ENCODE measurements at places on chromosomes 6 and 20.

GRCh38 chr20:39857187-39857586 is 831.8 kb downstream of the MAFB start:
- DNase-seq: no peak

GRCh38 chr20:53738039-53738944 is 144.7 kb upstream of the ZNF217 start:
- no peak for DNase-seq

DNA sequence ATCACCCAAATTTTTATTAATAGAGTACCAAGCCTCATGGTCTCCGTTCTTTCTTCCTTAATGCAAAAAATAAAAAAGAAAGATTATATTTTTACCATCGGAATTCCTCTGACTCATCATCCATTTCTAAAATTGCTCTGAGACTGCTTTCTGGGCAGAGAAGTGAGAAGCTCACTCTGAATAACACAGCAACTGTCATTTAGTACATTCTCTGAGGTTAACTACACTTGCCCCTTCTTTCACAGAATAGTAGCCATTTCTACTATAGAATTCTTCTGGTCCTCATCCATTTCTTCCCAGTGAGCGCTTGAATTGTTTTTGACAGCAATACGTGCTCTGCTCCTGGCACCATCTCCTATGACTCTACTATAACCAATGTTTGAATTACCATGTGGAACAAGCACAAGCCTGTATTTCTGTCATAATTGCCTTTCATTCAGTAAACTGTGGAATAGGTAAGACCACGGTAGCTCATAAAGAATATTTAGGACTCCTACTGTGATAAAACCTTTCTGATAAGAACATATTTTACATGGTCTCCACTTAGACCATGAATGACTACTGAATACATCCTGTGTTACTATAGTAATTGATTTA is 435.5 kb upstream of the NRSN1 start:
- DNase-seq: no peak

- no peak for DNase-seq
These were observed 18.1 kb upstream of the NOL4L start for GRCh38 chr20:32603046-32603726.

DNA sequence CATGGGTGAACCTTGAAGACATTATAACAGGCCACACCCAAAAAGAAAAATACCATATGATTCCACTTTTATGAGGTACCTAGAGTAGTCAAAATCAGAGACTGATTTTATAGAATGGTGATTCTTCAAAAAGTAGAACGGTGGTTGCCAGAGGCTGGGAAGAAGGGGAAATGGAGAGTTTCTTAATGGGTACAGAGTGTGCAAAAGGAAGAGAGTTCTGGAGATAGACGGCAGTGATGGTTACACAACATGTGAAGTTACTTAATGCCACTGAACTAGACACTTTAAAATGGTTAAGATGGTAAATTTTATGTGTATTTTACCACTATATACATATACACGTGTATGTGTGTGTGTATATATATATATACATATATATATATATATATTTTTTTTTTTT is 80.8 kb downstream of the PRND start:
- no peak for DNase-seq

DNA sequence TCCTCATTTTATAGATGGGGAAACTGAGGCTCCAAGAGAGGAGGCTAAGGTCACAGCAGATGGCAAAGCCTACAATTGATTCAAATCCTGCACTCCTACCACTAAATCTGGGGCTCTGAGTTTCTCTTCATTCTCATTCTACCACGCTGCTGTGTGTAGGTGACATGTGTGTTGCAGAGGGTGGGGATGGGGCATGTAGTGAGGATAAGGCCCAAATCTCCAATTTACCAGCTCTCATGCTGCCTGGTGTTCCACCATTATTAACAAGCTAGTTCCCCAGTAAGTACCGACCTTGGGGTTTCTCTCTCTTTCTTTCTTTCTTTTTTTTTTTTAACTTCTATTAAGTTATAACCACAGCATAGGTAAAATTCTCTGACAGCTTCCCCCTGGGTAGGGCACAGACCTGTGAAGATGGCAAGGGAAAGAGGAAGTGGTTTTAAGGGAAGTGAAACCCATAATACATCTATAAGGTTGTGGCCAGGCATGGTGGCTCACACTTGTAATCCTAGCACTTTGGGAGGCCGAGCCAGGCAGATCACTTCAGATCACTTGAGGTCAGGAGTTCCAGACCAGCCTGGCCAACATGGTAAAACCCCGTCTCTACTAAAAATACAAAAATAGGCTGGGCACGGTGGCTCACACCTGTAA is 13.0 kb upstream of the MATN4 start:
- peak; percentile 39 for DNase-seq

GRCh38 chr20:63090052-63090451 is 83.3 kb upstream of the BHLHE23 start:
- no peak for DNase-seq

DNA sequence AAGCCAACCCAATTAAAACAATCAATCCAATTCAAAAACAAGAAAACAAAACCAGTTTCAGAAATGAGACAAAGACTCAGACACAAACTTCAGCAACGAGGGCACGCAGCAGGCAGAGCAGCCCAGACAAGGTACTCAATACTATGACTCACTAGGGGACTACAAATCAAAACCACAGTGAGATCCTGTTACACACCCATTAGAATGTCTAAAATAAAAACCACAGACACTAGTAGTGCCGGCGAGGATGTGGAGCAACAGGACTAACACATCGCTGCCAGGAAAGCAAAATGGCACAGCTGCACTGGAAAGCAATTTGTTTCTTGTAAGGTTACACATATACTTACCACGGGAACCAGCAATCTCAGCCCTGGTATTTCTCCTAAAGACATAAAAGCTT is 28.4 kb upstream of the MAS1L start:
- DNase-seq: peak; percentile 85

DNA sequence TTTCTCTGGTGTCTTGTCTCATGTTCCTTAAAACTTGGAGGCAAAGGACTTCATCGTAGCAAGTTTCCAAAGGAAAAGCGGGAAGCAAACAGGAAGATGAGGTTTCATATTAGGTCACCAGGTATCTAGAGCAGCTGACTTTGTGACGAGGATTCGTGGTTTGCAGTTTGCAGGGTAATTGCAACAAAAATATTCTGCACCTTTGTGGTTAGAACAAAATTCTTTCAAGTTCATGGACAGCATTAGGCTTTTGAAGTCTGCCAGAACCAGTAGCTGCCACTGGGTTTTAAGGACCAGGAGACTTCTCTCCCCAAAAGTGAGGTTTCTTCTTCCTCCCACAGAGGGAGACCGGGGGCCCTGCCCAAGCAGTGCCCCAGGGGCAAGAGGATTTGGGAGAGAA is 63.4 kb downstream of the RPP40 start:
- no peak for DNase-seq

DNA sequence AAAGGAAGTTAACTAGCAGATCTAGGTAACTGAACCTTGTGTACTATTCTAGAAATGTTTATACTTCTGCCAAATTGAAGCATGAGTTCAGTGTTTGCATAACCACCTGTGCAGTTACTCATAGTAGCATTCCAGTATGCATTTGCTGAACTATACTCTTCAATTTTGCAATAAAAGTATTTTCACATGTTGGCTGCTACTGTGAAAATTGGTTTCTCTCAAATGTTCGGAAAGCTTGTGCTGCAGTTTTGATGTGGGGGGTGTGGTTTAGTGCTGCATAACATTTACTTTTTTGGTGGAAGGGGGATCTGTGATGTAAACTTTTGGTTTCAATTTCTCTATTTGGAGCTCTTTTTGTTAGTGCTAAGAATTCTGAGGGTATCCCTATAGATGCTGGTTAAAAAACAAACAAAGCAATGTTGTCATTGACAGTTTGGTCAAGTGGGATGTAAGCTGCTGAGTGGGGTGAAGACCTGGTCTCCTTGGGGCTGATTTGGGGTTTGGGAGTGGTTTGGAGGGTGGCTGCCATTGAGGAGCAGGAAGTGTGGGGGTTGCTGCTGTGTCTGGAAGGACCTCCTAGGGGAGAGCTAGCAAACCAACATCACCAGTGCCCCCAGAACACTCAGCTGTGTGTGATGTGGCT is 87.8 kb downstream of the CARMIL1 start:
- peak; percentile 71 for DNase-seq

- no peak for DNase-seq
These were observed 64.5 kb downstream of the GMPR start for GRCh38 chr6:16302721-16303552.

DNA sequence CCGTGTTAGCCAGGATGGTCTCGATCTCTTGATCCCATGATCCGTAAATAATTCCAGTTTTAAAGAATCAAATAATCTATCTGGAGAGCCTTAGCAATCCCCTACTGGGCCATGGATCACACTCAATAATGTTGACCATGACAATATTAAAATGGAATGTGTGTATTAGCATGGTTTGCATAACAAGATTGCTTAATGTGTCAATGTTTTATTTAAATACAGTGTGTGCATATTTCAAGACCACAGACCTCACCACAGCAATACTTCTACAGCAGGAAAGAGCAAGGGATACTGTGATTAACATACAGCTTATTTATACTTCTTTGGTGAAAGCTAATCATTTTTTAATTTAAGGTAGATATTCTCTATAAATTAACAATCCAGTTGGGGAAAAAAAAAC is 470.4 kb downstream of the TFAP2B start:
- no peak for DNase-seq

DNA sequence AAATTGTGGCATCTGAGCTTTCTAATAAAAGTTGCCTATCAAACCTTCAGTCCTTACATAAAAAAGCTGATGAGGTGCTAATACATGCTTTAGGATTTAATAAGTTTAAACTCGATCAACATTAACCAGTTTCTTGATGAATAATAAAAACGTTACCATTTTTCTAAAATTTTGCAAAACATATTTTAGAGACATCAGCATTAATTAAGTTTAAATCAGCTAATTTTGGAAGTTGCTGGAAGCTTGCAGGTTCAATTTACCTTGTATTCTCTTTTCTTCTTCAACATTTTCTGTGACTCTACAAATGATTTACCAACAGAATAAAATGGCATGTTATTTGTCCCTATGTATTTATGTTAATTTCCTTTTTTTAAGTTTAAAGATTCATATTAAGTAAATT is 365.3 kb upstream of the OPRM1 start:
- no peak for DNase-seq

GRCh38 chr6:137011406-137011805 is 33.4 kb downstream of the IL20RA start:
- no peak for DNase-seq

GRCh38 chr20:17693444-17694001 is 6.2 kb upstream of the BANF2 start:
- no peak for DNase-seq

GRCh38 chr6:53287336-53288225 is 61.2 kb downstream of the ELOVL5 start:
- no peak for DNase-seq

DNA sequence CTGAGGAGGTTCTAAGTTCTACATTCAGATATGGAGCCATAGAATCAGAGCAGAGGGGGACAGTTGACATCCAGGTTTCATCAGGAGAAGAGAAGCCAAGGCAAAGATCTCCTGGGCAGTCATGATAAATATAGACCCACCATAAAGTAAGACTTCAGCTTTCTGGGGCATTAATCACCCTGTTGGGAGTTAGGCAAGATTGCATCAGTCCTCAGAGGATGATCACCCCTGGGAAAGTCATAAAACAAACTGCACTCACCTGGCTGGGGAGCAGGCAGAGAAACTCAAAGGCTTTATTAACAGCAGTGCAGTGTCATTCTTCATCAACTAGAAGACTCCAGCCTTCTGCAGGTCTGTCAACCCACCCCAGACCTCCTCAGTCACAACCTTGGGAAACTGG is 301.3 kb upstream of the JARID2 start:
- DNase-seq: no peak

DNA sequence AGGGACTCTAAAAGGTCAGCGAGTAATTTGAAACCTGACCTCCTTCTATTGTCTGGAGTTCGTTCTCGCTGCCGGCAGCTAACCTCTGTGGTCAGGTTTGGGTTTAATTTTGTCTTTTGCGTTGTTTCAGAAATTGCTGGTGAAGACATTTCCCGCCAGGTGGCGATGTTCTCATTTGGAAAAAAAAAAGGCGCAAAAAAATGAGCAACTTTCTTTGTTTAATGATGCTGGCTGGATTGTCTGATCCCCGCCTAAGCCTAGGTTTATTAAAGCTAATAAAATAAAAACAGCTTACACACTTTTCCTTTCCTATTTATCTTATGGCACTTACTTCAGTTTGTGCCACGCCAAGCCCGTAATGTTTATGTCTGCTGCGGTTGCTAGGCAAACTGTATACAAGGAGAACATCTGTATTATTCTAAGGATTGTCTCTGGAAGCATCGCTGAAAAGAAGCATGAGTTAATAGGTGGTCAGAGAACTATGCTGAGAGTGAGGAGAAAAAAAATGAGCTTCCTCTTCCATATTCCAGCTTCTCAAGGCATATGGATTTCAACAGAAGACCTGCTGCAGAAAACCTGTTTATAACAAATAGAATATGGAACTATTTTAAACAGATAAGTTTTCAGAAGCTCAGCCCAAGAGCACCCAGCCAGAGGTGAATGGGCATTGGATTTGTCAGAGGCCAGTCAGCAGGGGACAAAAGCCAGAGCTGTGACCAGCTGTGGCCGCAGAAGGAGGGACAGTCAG is 205.7 kb downstream of the DOK5 start:
- peak; percentile 55 for DNase-seq

GRCh38 chr20:47055699-47056369 is 161.2 kb downstream of the EYA2 start:
- no peak for DNase-seq

DNA sequence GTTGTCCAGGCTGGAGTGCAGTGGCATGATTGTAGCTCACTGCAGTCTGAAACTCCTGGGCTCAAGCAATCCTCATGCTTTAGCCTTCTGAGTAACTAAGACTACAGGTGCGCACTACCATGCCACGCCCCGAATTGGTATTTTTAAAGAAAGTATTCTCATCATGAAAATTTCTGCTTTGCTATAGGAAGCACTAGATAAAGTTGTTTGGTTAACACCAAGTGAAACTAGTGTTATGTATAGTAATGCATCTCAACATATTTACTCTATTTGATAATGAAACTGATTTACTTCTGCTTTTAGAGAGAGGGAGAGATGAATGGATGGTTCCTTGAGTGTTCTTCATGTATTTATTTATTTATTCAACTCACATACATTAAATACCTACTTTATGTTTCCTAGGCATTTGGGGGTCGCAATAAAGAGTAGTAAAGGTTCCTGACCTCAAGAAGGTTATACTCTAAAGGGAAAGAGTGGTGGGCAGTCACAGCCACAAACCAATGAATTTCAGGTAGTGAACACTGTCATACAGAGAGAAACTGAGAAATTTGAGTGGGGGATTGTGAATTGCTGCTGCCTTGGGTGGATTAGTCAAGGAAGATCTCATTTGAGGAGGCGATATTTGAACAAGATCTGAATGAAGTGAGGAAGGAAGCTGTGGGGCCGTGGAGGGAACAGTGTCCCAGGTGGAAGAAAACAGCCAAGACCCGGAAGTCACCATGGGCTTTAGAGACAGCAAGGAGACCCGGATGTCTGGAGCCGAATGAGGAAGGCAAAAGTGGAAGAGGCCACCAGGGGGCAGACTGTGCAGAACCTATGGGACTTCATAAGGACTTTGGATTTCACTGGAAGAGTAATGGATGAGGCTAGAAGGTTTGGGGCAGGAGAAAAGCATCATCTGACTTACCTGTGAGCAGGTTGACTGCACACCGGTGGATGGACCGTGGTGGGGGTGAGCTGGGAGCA is 185.6 kb downstream of the TSHZ2 start:
- DNase-seq: peak; percentile 47
